Activated CD4-positive, alpha-beta T cell treated with anti-CD3 and anti-CD28 coated beads, Interleukin-2, amount 50 U/mL, for 24 hours (primary cell): ENCODE measurements at places on chromosomes 12 and 14.

- DNase-seq: no peak
Measured at GRCh38 chr14:59272633-59273032, 84.2 kb downstream of the DAAM1 start.

DNA sequence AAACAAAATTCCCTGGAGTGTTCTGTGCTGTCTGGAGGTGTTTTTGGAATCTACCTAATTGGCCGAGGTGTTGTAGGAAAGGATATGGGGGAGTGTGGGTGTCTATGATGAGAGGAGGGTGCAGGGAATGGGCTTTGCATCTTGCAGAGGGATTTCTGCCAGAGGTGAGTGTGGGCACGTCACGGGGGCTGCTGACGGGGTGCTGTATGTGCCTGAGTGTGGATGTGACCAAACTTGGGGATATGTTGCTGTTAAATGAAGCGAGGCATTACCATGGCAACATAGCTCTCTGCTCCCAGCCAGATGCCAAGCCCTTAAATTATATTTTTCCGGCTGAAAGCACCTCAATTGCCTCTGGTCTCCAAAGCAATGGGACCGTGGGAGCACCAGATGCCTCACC, 44.3 kb upstream of the SPTLC2 start:
- DNase-seq: no peak

- no peak for DNase-seq
Measured at GRCh38 chr12:46356655-46357437, 15.7 kb downstream of the SLC38A2 start.

- no peak for DNase-seq
Measured at GRCh38 chr14:96614481-96614881, 112.3 kb downstream of the PAPOLA start.

DNA sequence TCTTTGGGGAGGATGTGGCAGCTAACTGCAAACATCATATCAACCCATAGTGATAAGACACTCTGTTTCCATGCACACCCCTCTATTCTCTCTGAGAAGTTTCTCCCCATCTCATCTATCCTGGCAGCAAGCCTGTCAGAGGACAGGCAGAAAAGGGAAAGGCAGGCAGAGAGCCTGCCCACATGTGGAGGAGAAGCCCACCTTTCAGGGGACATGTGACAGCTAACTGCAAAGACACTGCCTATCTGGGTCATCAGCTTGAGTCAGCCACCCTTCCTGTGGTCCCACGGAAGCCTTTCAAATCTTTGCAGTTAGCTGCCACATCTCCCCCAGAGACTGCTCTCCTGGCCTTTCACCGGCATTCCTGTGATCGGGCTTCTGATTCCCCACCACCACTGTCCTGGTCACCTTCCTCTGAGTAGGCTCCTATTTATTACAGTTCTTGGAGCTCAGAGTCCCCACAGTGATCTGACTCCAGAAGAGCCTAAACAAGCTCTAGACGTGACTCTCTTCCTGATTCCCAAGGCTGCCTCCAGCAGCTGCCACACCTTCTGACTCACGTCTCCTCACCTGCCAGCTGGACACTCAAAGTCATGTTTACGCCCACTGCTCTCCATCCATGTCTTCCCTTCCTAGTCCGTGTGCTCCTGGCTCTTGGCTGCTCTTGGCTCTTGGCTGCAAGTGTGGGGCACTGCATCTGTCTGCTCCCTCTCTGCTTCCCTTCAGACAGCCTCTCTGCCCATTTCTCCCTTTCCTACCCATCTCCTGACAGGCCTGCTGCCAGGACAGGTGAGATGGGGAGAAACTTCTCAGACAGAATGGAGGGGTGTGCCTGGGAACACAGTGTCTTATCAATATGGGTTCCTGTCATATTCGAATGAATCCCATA, 7.5 kb upstream of the KRT1 start:
- DNase-seq: no peak

GRCh38 chr14:46596236-46596635, 55.3 kb downstream of the RPL10L start:
- no peak for DNase-seq

DNA sequence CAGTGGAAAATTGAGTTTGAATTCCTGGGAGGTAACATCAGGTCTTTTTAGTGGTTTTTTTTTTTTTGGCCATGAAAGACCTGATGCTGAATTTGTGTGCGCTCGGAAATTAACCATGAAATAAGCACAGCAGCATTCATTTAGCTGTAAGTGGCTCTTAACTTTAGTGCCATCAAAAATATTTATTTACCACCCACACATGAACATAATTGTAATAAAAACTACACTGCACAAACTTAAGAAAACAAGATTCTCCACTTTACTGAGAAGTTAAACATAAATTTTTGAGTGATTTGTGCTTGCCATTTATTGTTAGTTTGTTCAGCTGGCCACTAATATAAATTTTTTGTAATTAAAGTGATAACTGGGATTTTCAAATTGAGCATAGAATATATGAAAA, 2.4 kb downstream of the SLC41A2 start:
- no peak for DNase-seq

DNA sequence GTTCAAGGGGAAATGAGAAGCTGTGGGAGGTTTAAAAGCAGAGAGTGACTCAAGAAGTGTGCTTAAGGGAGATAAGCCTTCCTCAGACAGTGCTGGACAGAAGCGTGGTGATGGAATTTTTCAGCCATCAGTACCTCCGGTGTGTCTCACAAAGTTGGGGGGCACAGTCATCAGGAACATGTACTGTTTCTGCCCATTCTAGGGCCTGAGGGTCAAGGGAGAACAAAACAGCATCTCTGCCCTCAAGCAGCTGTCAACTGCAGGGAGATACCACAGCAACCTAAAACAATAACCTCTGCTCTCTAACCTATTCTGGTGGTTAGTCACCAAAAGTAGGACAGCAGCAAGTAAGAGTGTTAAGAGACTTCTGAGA, 2.0 kb upstream of the STON2 start:
- no peak for DNase-seq

GRCh38 chr12:14317362-14318146, 47.9 kb upstream of the ATF7IP start:
- DNase-seq: no peak

GRCh38 chr14:46490238-46490685, 161.3 kb downstream of the RPL10L start:
- DNase-seq: no peak

- no peak for DNase-seq
Measured at GRCh38 chr12:74412606-74413230, 124.9 kb upstream of the ATXN7L3B start.

DNA sequence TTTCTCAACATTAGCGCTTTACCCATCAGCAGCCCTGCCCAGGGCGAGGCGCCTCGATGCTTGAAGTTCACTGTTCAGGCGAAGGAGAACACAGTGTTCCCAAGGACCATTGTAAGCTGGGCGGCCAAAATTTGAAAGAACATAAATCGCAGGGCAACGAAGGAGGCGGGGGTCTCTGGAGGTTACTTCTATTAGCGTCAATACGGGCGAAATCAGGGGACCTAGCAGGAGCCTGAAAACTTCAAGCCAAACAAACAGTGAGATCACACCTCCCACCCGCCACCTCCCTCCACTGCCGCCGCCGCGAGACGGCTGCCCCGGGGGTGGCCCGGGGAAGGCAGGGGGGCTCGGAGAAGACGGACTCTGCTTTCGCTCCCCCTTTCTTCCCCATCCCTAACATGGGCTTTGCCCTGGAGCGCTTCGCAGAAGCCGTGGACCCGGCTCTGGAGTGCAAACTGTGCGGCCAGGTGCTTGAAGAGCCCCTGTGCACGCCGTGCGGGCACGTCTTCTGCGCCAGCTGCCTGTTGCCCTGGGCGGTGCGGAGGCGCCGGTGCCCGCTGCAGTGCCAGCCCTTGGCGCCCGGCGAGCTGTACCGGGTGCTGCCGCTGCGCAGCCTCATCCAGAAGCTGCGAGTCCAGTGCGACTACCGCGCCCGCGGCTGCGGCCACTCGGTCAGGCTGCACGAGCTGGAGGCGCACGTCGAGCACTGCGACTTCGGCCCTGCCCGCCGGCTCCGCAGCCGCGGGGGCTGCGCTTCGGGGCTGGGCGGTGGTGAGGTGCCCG, at the start of gene PDZRN4:
PDZRN4 (plus strand) TSS at position 263 of the 783 bp plus-strand sequence.
- DNase-seq: no peak

DNA sequence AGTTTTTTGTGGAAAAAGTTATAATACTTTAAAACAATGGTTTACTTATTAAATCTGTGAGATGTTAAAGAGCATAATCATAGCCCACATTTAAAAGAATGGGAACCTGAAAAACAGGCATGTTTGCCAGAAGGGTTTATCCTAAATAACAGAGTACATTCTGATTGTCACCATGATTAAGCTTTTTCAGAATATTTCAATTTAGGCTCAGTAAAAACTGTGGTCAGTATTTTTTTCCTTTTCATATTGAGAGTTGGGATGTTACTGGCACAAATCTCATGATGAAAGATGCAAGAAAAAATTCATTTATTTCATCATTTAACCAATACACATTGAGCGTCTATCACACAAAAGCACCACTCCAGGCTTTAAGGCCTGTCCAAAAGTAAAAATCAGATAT, 18.6 kb downstream of the EPS8 start:
- no peak for DNase-seq

GRCh38 chr12:3458041-3458440, 33.0 kb upstream of the PRMT8 start:
- no peak for DNase-seq

DNA sequence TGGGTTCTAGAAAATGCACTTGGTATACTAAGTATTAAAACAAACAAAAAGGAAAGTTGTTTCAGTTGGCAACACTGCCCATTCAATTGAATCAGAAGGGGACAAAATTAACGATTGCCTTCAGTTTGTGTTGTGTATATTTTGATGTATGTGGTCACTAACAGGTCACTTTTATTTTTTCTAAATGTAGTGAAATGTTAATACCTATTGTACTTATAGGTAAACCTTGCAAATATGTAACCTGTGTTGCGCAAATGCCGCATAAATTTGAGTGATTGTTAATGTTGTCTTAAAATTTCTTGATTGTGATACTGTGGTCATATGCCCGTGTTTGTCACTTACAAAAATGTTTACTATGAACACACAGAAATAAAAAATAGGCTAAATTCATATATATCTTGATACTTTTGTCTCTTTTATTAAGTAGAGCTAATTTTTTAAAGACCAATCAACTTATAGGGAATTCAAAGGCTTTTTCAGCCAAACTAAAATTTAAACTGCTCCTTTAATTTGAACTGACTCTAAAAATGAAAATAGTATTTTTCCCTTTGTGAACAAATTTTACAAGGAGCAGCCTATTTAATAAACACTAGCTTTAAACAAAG, 2.8 kb downstream of the FOXG1 start:
- no peak for DNase-seq

GRCh38 chr12:113103756-113104450, 31.7 kb downstream of the RASAL1 start:
- peak; percentile 30 for DNase-seq

DNA sequence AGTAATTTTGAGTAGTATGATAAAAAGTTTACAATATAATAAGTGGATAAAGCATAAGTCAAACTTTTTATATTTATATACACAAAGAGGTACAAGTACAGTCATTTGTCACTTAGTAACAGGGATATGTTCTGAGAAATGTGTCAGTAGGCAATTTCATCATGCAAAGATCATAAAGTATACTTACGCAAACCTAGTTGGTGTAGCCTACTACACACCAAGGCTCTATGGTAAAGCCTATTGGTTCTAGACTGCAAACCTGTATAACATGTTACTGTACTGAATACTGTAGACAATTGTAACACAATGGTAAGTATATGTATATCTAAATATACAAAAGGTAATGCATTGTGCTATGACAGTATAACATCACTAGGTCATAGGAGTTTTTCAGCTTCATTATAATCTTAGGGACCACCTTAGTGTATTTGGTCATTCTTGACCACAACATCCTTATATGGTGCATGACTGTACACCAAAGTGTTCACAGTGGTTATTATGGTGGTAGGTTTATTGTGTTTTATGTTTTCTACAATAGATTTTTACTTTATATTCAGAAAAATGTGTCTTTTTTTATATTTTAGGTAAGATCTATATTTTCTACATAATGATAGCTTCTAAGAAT, 14.9 kb upstream of the SCFD1 start:
- DNase-seq: no peak

GRCh38 chr12:32874975-32875374, 21.6 kb downstream of the PKP2 start:
- DNase-seq: no peak

DNA sequence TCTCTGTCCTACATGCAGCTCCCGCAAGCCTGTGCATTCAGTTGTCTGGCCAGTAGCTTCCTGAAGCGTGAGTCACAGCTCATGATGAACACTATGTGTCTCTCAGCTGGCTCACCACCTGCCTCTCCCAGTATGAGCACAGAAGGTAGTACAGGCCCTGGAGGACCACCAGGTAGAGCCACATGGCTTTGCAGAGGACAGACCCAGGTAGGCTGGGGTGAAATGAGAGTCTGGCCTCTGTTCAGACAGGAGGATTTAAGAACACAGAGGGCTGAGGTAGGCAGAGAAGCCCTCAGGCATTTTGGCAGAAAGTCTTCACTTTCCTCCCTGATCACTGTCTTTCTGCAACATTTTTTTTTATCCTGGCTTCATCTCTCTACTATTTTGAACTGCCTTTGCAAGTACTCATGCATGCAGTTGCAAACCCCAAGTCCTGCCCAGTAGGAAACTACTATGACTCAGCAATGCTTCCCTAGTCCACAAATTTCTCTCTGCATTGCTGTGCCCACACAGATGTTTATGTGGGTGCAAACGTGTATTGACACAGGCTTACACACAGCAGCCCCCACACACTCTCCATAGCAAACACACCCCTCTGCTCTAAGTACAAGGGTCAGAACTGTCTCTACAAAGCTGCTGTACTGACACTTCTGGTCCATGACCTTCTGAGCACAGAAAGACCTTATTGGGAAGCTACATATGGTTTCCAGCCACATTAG, 7.2 kb upstream of the SDR9C7 start:
- no peak for DNase-seq

GRCh38 chr12:98058838-98059237, 456.6 kb upstream of the TMPO start:
- DNase-seq: no peak

- no peak for DNase-seq
Measured at GRCh38 chr12:20262119-20262518, 106.2 kb upstream of the PDE3A start.

DNA sequence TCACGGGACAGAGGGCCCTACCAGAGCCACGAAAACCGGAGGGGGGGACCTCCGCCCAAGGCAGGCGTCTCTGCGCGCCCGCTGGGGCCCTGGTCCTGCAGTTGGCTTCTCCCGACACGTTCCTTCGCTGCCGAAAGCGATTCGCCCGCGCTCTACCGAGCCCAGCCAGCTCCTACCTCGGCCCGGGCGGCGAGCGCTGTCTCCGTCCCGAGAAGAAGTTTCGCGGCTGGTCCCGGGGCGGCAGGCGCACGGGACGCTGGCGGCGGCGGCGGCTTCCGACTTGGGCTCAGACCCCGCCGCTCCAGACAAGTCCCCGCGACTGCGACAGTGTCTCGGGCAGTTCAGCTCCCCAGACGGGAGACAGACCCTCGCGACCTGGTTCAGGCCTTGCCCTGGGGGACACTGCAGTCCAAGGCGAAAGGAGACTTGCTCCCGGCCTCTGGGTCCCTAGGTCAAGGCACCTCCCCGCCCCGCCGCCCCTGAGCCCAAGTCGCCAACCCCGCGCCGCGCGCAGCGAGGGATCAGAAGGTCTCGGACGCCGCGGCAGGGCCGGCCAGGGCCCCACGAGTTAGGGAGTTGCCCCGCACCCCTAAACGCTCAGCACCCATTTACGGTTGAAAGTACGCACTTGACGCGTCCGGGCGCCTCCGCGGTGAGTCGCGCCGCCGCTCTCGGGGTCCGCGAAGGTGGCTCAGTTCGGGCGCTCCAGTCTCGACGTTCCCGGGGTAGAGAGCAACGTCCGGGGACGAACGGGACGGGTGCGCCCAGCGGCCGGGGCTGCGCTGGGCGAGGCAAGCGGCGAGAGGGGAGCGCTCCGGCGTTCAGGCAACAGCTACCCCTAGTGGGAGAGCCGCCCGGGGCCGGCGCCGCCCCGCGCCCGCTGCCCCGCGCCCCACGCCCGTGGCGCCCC, 1.4 kb upstream of the DIO3 start:
- no peak for DNase-seq
